ENCODE measurements at places on chromosomes 3 and 15.

- DNase-seq, result peak; percentile 82
Observed at GRCh38 chr15:85412066-85412465, 31.7 kb downstream of the AKAP13 start.

GRCh38 chr15:89559769-89560264 lies 15.5 kb upstream of the TICRR start:
- DNase-seq, result no peak

DNA sequence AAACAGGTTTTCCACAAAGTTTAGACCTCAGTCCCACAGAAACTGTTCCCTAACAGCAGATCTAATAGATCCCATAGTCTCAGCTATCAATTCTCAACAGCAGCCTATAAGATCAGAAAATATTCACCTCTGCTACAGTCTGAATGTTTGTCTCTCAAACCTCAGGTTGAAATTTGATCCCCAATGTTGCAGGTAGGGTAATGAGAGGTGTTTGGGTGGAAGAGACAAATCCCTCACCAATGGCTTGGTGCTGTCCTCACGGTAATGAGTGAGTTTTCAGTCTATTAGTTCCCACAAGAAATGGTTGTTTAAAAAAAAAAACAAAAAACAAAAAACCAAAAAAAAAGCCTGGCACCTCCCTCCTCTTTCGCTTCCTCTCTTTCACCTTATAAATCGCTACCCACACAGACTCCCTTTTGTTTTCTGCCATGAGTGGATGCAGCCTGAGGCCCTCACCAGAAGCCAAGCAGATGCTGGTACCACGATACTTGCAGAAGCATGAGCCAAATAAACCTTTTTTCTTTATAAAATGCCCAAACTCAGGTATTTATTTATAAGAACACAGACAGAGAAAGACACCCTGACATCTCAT lies 14.2 kb downstream of the ZNF280D start:
- DNase-seq, result no peak

GRCh38 chr3:123374016-123374415 lies 74.9 kb downstream of the ADCY5 start:
- DNase-seq, result no peak

DNA sequence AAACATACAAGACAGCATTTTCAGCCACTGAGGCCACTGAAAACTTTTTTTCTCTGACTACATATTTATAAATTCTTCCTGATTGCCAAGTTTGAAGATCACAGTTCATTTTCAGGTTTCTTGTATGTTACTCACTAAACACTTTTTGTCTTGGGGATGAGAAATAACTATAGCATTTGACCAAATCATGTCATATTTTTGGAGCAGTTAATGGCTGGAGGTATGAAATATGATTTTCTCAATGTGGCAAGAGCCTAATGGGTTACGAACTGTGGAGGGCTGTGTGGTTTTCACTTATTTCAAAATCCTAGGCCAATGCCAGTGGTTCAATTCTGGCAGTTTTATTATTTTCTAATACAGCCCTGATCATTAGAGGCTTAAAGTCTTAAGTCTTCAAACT lies 64.4 kb downstream of the USP13 start:
- DNase-seq, result no peak

DNA sequence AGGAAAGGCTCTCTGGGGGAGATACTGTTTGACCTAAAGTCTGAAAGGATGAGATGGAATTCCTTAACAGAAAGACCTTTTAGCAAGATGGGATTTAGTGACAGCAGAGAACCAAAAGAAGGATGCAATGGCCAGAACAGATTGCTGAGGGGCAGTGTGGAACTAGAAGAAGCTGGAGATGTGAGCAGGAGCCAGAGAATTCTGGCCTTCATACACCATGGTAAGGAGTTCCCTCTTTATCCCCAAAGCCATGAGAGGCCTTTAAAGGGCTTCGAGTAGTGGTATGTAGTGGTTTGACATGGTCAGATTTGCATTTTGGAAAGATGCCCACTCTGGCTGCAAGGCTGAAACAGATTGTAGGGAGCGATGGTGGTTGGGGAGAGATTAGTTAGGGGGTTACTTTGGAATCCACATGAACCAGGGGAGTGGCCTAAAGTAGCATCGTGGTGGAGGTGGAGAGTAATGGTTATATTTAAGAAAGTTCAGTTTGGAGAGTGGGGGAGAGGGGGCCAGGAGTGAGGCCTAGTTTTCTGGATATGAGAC lies 34.0 kb upstream of the NPHP3 start:
- no peak for DNase-seq

GRCh38 chr3:81760215-81760614 lies 1.2 kb downstream of the GBE1 start:
- DNase-seq, result no peak

DNA sequence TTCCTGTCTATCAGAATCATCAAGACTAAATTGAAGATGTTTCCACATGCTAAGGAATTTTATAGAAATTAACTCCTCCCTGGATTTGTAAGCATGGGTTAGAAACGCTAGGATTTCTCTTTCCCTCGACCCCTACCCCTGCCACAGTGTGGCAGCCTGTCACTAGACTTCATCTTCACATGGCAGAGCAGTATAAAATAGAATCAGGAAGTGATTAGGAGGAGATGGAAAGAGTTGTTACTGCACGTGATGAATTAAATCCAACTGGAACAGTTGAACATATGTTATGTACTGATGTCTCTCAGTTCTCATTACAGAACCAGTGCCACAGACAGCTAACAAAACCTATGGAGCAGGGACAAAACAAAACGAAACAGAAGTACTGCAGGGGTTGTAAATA lies 130.0 kb upstream of the BNIP2 start:
- no peak for DNase-seq

DNA sequence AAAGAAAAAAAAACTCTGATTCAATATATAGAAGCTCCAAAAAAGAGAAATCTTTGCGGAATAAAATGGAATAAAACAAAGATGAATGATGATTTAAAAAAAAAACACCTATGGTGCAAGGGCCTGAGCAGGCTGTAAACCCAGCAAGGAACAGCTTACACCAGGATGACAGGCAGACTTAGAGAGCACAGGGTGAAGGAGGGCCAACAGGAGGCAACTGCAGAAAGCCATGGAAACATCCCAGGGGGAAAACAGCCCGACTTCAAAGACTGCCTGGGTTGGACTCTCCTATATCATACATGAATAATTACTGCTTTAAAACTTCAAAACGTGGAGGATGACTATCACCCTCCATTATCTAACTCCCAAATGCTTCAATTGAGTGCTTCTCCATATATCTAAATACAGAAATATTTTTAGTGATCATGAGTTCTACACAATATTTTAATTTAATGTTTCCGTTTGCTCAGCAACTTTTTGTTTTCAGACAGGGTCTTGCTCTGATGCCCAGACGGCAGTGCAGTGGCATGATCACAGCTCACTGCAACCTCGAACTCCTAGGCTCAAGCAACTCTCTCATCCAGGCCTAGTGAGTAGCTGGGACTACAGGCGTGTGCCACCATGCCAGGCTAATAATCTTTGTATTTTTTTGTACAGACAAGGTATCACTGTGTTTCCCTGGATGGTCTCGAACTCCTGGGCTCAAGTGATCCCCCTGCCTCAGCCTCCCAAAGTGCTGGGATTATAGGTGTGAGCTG lies 456.2 kb downstream of the TBL1XR1 start:
- DNase-seq, result no peak

- DNase-seq, result peak; percentile 28
Observed at GRCh38 chr15:85831415-85832113, 36.8 kb upstream of the KLHL25 start.

- DNase-seq, result peak; percentile 90
Observed at GRCh38 chr3:30659270-30660130, 53.1 kb downstream of the TGFBR2 start.

- no peak for DNase-seq
Observed at GRCh38 chr3:15290736-15291135, 41.6 kb downstream of the SH3BP5 start.

DNA sequence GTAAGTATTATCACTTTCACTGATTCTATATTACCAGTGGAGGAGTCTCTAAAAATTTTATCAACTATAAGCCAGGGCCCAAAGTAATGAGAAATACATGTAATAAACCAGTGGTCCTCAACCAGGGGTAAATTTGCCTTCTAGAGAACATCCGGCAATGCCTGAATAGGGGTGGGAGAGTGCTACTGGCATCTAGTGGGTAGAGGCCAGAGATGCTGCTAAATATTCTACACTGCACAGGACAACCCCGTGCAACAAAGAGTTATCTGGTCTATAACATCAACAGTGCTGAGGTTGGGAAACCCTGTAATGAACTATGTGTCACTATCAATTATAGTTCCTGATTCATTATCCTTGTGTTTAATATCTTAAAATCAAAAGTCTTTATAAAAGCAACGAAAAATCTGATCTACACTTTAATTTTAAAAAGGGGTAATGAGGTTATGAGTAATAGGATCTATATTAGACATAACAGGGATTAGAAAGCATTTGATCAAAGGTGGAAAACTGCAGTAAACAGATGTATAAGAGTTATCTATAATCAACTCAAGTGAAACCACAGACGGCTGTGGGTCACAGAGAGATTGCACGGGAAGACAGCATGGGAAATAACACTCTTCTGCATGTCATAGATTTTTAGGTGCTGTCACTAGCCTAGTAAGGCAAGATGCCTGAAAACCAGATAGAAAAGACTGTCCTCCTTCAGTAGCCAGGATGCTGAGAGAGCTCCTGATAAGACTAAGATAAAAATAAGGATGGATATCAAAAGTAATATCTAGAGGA lies 2.0 kb downstream of the LYSMD2 start:
- DNase-seq, result no peak

DNA sequence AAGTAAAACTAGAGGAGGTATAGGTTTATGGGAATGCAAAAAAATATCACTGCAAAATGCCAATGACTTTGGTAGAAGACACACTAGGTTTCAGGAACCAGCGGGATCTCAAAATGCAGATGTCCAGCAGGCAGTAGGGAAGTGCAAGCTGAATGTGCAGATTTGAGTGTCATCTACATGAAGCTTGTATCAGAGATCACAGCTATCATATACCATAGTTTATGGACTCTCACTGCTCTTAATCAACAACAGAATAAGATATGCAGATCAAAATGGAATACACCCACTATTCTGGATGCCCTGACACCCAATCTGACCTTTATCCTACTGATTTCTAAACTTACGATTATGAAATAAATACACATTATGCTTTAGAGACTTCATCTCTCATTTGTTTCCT lies 27.7 kb downstream of the TMCC1 start:
- no peak for DNase-seq

All from bronchial epithelial cell (primary cell).